ENCODE measurements at places on chromosomes 7 and 10.

DNA sequence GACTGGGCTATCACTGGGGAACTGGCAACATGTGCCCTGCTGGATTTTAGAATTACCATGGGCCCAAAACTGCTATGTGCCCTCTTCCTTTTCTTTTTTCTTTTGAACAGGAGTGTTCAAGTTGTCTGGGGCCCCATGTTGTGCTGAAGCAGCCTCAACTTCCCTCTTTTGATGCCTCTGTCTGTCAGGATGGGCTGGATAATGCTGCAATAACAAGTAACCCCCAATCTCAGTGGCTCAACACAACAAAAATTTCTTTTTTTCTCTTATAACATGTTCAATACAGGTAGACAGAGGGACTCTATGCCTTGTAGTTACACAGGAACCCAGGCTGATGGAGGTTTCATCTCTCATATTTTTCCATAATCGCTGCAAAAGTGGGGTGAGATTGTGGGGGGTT lies 8.2 kb upstream of the PCBD1 start:
- DNase-seq: no peak

DNA sequence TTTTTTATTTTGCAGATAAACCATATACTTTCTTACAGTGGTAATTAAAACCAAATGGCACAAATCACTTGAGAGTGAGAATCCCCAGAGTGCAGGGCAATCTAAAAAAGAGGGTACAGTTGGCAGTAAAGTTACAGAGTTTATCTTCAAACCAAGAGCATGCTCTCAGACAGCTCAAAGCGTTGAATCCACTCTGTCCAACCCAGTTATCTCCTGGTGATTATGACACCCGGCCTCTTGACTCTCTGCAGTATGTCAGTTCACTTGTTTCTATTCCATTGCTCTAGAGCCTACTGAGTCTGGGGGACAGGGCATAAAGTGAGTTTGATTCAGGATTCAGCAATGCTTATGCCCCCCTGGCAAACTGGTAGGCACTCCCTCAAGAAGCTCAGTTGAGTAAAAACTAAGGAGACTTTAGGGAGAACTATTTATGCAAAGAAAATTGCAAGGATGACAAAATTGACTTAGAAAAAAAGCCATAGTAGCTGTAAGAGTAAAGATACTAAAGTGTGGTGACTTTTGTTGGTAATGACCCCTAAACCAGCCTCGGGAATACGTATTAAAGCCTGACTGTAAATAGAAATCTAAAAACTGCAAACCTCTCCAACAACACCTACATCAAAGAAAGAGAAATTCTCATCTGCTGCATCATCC lies 55.5 kb downstream of the COL1A2 start:
- no peak for DNase-seq

GRCh38 chr10:133186416-133187090 lies 26.5 kb downstream of the KNDC1 start:
- DNase-seq: no peak

- DNase-seq: peak; percentile 21
Observed at GRCh38 chr10:129962872-129963640, 1.0 kb downstream of the EBF3 start.

- no peak for DNase-seq
Observed at GRCh38 chr7:130207033-130207432, 627 bp upstream of the SSMEM1 start.

- no peak for DNase-seq
Observed at GRCh38 chr7:57274535-57275283, 142.5 kb upstream of the ZNF479 start.

GRCh38 chr7:71229699-71230098 lies 97.8 kb downstream of the GALNT17 start:
- DNase-seq: no peak

- no peak for DNase-seq
Observed at GRCh38 chr7:158929306-158929705, 72.9 kb downstream of the DYNC2I1 start.

DNA sequence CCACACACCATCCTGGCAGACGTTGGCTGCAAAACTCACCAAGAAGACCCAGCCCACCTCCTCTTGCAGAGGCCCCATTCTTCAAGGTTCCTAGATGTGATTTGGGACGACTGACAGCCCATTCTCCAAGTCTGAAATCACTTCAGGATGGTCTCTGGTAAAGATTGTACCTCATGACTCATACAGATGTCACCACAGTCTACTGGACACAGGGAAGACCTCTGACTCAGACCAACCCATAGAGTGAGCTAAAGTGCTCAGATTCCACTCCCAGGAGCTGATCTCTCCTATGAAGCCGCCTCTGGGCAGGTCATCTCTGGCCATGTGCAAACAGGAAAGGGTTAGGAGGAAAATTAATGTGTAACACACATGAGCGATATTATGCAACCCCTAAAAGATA lies 102.4 kb upstream of the VWC2 start:
- no peak for DNase-seq

DNA sequence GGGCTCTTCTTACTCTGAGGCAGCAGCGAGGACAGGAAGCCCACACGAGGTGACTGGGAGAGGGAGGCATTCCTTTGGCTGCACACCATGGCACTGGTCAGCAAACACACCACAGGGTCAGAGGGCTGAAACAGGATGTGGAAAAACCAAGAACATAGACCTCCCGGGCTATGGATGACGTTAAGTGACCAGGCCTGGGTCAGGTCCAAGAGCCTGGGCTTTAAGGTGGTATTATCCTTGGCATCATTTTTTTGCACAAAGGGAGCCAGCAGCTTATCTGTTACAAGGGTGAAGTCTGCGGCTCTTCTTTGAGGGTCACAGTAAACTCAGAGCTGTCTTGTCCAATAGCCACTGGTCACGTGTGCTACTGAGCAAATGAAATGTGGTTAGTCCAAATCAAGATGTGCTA lies 7.0 kb downstream of the WDR91 start:
- no peak for DNase-seq

- DNase-seq: no peak
Observed at GRCh38 chr10:30853066-30853465, 178.6 kb downstream of the ZNF438 start.
